ENCODE measurements at places on chromosomes 7 and 10.

DNA sequence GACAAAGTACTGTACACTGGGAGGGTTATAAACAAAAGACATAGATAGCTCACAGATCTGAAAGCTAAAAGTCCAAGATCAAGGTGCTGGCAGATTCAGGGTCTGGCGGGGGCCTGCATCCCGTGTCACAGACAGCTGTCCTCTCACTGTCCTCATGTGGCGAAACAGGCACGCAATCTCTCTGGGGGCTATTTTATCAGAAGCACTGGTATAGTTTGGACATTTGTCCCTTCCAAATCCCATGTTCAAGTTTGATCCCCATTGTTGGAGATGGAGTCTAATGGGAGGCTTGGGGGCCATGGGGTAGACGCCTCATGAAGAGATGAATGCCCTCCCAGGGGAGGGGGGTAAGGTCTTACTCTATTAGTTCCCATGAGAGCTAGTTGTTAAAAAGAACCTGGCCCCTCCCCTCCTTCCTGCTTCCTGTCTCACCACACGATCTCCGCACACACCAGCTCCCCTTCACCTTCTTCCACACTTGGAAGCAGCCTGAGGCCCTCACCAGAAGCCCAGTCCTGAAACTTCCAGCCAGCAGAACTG lies 72.5 kb upstream of the UCN3 start:
- DNase-seq: peak; percentile 67

DNA sequence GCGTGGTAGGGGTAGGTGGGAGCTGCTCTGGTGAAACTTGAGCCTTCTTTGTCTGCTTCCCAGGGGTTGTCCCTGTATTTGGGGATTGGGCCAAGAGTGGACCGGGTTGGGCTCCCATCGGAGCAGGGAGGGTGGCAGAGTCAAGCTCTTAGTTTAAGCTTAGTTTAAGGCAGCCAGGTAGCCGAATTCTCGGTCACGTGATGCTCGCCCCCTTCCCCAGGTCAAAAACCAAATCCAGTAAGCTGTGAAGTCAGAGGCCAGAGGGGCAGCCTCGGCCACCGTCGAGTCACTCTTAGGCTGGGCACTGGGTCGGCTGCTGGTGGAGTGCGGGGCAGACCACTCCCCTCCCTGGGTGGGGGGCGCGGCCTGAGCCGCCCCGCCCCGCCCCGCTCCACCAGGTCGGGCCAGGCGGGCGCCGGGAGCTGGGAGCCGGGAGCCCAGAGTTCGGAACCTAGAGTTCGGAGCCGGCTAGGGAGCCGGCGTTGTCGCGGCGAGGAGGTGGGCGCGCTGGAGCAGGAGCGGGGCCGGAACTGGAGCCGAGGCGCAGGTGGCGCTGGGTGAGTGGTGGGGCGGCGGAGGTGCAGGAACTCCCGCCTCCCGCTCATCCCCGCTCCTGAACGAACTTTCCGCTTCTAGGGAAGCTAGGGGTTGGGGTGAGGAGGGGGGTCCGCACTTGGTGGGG lies 2.8 kb upstream of the LZTS2 start:
- no peak for DNase-seq

GRCh38 chr7:13976594-13976993 lies 12.9 kb downstream of the ETV1 start:
- no peak for DNase-seq

- DNase-seq: no peak
These were observed 146.3 kb upstream of the GPR26 start for GRCh38 chr10:123519861-123520260.

DNA sequence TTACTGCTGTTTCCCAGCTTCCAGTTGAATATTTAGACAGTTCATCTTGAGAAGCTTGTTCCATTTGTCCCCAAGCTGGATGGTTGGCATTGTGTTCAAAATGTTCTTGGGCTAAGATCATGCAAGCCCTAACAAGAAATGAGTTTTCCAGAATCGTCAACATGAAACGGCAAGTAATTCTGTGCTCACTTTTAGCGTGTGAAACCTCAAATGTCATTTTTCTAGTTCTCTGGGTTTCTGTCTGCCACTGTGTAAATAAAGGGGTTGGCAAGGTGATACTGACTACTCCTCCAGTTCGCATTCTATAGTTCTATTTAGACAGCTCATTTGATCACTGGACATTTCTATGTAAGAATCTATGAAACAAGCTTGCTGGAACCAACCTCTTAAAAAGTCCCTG lies 194.0 kb downstream of the AHR start:
- DNase-seq: no peak

- DNase-seq: no peak
These were observed 68.1 kb upstream of the GSDME start for GRCh38 chr7:24825381-24825794.

- no peak for DNase-seq
These were observed 201.4 kb downstream of the ADRA2A start for GRCh38 chr10:111278266-111278665.

DNA sequence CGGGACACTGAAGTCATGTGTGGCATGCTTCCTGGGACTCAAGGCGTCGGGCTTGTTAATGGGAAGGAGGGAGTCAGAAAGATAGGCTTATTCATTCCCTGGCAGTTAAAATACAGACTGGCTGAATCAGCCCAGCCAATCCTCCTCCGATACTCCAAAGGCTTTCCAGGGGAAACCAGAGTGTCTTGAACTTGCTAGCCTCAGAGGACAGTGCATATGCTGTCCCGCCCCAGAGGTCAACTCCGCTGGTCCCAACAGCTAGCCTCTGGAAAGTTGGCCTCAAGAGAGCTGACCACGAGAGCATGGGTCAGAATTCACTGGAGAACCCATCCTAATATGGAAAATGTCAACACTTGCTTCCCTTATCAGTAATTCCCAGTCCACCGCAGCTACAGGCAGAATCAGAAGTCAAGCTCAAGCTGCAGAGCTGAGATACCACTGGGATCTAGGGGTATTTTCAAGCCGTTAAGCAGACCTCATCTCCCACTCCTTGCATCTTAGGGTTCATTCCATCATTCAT lies 43.0 kb downstream of the ELMO1 start:
- no peak for DNase-seq

- no peak for DNase-seq
These were observed 3.5 kb downstream of the GSTO1 start for GRCh38 chr10:104258209-104258608.

GRCh38 chr10:34766811-34767494 lies 48.1 kb downstream of the PARD3 start:
- no peak for DNase-seq

GRCh38 chr7:156021471-156021870 lies 209.2 kb upstream of the SHH start:
- DNase-seq: no peak

GRCh38 chr10:80283119-80283518 lies 6.3 kb downstream of the MAT1A start:
- no peak for DNase-seq

DNA sequence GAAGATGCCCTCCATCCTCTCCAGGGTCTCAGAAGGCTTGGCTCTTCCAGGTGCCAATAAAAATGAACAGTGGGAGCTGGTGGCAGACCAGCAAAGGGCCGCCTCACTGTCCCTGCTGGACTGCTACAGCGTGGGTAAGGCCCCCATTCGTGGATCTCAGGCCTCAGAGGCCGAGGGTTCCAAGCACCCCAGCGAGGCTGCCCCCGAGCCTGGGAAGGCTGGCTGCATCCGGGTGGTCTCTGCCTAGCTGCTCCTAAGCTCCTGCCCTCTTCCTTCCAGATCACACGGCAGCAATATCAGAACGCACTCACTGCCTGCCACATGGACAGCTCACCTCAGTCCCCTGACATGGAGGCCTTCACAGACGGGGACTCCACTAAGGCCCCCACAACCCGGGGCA lies 42.9 kb downstream of the GOT1 start:
- no peak for DNase-seq

GRCh38 chr10:87850742-87851205 lies 12.6 kb downstream of the KLLN start:
- peak; percentile 68 for DNase-seq

GRCh38 chr7:157444011-157444842 lies 107.4 kb downstream of the DNAJB6 start:
- no peak for DNase-seq

DNA sequence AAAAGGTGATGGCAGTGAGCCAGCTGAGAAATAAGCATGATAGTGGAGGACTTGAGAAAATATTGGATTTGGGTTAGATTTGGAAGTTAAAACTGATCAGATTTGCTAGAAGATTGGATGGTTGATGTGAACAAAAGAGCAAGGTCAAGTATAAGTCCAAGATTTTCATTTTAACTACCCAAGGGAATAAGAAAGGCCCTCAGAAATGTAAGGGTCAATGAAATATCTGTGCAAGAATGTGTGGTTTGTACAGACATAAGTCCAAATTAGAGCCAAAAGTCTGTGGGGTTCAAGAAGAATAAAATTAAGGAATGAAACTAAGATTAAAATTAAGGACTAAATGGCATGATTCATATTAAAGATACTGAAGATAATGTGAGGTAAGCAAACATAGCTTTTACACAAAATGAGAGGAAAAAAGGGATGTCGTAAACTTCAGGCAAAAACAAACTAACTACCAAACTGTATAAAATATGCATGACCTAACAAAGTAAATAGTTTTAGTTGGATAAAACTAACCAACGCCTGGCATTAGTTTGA lies 78.4 kb upstream of the CACNA2D1 start:
- DNase-seq: no peak

- DNase-seq: no peak
These were observed 190.8 kb upstream of the INHBA start for GRCh38 chr7:41893656-41894055.

- no peak for DNase-seq
These were observed 50.0 kb upstream of the BET1 start for GRCh38 chr7:94054130-94054529.

GRCh38 chr7:155579565-155579964 lies 33.2 kb upstream of the CNPY1 start:
- DNase-seq: no peak

DNA sequence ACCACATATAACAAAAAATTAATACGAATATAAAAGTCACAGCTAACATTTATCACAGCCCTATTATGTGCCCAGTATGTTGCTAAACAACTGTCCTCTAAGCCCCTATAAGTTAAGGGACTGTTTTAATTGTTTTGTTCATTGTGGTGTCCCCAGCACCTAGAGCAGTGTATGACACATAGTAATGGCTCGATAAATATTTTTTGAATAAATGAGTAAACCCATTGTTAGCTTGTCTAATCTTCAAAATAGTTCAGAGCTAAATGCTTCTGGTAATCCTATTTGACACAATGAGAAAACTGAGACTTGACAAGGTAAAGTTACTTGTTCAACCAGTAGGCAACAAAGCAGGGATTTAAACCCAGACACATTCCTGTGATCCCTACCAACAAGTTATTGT lies 78.4 kb upstream of the NEUROD6 start:
- no peak for DNase-seq

DNA sequence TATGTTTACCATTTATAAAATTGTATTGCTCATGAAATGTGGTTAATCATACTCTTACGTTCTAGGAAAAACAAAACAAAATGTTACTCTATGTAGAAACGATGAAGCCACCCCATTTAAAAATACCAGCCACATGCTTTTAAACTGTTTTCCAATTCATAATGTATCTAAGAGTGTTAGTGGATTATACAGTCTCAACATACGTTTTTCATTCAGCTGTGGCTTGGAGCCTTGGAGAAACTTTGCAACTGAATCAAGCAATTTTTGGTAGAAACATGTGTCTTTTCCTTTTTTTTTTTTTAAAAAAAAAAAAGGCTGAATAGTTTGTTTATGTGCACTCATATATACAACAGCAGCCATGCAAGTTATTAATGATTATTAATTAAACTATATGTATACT lies 378.0 kb upstream of the SEMA3D start:
- DNase-seq: no peak

DNA sequence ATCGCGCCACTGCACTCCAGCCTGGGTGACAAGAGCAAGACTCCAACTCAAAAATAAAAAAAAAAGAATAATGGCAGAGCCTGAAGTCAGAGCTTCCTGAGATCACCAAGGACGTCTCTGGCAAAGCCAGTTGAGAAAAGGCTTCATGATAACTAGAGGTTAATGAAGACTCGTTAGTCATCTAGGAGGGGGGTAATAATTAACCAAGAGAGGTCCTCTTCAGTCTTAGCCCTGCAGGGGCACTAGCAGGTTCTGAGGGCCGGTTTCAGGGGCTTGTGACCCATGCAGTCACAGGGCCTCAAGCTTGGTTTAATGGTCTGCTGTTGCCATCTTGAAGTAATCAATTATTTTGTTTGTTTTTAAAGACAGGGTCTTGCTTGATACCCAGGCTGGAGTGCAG lies 28.6 kb upstream of the PROSER2 start:
- no peak for DNase-seq

DNA sequence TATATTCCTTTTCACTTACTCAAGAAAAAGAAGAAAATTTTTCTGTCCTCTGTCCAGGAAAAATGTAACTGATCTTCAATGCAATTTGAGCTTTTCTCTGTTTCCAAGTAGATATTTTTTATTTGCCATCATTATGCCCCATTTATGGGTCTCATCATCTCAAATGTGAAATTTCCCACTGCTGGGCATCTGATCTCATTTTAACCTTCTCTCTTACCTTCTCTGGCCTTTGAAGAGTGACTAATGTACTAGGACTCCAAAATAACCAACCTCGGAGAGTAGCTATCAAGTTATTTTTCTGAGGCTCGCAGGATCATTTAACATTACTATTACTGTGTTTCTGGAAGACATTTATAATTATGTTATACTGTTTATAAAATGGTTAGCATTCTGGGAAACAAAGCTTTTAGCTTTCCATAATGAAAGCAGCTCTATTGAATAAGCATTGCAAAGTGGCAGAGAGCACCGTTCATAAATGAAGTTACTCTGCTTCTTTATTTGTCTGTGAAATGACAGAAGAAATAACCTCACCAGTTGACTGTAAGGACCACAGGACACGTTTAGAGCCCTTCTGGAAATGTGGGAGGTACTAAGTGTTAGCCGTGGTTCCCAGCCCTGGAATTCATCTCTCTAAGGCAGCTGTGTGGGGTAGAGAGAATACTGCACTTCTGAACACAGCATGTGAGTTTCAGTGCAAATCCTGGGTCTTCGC lies 33.3 kb upstream of the NMT2 start:
- no peak for DNase-seq

- no peak for DNase-seq
These were observed 80.7 kb upstream of the DUSP5 start for GRCh38 chr10:110416776-110417711.

DNA sequence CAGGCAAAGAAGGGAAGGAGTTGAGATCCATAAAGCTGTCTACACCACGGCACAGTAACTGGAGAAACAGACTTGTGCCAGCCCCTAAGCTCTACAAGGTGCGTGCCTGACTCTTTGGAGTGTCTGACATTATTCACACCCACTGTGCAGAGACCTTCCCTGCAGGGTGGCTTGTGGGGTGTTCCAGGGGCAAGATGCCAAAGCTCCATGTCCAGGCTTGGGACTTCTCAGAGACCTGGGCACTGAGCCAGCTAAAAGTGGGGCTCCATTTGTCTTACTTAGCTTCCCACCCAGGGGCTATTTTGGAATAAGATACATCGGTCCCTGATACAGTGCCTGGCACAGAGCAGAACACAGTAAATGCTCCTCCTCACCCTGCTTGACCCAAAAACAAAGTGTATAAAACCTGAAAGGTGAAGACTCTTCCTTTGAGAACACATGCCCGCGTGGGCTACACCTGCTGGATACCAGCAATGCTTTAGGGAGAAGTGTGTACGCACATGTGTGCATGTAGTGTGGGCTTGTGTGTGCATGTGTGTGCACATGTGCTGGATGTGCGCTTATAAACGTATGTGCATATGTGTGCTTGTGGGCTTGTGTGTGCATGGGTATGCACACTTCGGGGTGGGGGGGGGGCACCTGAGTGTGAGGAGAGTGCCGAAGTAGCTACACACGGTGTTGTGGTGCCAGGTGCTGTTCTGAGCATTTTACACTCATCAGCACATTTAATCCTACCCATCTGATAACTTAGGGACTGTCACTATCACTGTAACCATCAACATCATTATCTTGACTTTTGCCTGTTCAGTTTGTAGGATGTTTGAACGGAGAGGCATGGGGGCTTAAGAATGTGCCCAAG lies 143.0 kb downstream of the ARHGAP22 start:
- DNase-seq: no peak
